NCI-H1092 (cell line): ENCODE measurements at places on chromosomes 2 and 18.

- DNase-seq = no peak
These were observed 159.5 kb downstream of the ERBB4 start for GRCh38 chr2:212379103-212379502.

DNA sequence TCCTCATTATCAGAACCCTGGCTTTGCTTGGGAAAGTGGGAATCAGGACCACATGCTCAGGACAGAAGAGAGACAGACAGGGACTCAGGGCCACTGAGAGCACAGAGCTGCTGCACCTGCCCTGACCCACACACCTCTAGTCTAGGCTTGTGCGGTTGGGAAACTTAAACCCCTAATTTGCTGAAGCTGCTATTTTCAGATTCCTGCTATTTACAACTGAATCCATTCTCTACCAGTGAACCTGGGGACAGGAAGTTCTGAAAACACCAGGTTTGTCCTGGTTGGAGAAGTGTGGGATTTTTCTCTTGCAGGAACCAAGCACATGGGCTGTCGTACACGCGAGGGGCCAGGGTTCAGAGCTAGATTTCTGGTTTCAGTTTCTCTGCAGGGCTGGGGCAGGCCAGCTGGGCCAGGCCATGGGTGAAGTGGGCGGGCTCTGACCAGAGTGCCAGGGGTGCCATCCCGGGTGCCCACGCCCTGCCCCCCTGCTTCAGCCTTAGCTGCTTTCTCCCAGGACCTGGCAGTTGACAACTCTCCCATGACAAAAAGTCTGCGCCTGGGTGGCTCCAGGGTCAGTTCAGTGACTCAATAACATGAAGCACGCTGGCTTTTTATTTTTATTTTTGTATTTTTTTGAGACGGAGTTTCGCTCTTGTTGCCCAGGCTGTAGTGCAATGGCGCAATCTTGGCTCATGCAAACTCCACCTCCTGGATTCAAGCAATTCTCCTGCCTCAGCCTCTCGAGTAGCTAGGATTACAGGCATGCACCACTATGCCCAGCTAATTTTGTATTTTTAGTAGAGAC lies 51.3 kb upstream of the SLC1A4 start:
- DNase-seq = no peak

DNA sequence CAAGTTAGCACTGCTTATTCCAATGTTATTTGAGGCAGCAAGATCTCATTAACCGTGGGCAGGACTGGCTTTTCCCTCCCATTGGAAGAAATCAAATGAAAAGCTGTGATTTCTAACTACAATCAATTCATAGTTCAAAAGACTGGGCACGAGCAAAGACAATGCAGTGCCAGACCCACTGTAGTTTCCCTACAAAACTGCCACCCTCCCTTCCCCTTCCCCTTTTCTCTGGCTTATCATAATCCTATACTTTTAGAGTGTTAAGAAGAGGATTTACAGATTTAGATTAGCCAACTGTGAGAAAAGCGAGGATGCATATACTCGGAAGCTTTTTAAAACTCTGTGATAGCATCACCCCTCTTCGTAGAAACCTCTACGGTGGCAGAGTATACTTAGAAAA lies 260.4 kb downstream of the STK39 start:
- DNase-seq = no peak

- DNase-seq = no peak
These were observed 42.4 kb downstream of the KIF5C start for GRCh38 chr2:148917431-148917830.

- no peak for DNase-seq
These were observed 103.3 kb upstream of the GATA6 start for GRCh38 chr18:22066083-22066485.

DNA sequence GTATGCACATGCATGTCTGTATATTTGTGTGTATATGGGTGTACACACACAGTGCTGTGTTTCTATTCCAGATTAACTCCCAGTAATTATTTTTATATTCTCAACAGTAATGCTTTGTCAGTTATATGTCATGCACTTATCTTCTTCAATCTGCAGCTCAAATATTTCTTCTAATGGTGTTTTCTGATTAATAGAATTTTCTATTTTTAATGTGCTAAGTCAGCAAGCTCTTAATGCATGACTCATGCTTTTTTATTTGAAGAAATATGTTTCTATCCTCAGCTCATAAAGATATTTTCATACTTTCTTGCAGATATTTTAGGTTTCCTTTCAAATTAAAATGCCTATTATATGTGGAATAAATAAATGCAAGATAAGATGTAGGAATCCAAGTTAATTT lies 59.7 kb upstream of the TMEM18 start:
- DNase-seq = no peak

DNA sequence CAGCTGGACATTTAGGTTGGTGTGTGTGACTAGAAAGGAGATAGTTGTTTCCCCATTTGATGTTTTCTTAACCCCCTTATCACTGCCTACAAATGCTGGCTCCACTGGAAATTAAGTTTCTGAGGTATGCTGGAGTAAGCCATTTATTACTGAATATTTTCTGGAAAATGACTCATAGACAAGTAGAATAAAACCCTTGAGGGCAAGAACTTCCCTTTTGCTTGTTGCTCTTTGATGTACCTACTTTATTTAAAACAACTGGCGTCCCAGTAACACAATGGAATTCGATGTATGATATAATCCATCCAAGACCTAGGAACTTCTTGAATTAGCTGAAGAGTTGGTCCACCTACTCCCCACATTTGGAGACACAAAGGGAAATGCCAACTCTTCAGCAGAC lies 33.3 kb upstream of the SESTD1 start:
- DNase-seq = no peak

DNA sequence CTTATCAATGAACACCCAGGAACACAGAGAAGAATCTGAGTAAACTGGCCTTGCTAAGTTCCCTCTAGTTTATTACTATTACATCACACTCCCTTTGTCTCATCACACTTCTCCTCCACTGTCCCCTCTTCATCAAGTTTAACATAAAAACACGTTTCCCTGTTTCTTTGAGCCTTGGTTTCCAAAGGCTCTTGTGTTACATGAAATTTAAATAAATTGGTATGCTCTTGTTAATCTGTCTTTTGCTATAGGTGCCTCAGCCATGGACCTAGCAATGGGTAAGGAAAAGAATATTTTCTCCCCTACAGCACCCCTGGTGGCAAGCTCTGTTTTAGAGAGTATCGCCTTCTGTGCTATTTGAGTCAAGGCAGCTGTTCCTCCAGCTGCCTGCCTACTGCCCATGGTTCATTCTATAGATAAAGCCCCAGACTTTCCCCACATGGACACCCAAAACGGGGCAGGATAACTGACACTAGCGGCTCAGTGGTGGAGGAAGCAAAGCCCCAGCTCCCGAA lies 31.8 kb downstream of the TGIF1 start:
- DNase-seq = no peak

- no peak for DNase-seq
These were observed 236.5 kb downstream of the DYM start for GRCh38 chr18:49223837-49224529.

DNA sequence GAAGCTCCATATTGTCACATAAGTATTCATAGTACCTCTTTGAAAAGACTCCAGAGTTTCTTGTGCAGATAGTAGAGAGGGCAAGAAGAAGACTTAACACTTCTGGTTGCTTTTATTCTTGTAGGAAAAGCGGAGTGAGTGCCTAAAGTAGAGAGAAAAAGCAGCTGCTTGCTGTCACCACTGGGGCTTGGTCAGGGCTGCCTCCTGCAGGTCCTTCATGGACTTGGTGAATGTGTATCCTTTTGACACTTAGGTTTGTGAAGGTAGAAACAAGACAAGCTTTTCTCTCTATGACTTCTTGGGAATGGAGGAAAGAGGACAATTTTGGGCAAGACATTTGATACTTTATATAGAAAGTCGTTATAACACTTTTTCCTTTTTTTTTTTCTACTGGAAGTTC lies 312.8 kb upstream of the FANCL start:
- no peak for DNase-seq

- DNase-seq = peak; percentile 72
These were observed 276.5 kb upstream of the MC4R start for GRCh38 chr18:60649107-60649506.

- no peak for DNase-seq
These were observed 1530.7 kb downstream of the LRP1B start for GRCh38 chr2:140600116-140600515.

DNA sequence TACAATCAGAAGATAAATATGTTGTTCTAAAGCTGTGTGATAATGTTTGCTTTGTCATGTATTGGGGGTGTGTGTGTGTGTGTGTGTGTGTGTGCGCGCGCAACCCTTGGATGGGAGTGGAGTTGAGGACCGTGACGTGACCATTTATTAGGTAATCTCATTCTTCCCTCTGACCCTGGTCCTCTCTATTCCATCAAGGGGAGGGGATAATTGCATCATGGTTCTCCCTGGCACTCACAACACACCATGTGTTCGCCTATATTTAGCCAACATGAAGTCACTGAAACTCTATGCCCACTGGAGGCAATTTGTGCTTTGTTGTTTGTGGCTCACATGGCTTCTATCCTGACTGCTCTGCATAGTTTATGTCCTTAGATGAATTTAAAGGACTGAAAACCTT lies 79.8 kb upstream of the LRPPRC start:
- DNase-seq = no peak

- no peak for DNase-seq
These were observed 8.5 kb downstream of the RFX8 start for GRCh38 chr2:101466426-101466825.

- DNase-seq = no peak
These were observed 197.2 kb downstream of the ZFP36L2 start for GRCh38 chr2:43029186-43029585.

GRCh38 chr2:129796225-129796624 lies 183.2 kb upstream of the RAB6C start:
- DNase-seq = no peak

- DNase-seq = no peak
These were observed 191.0 kb upstream of the LHCGR start for GRCh38 chr2:48946449-48947048.

- no peak for DNase-seq
These were observed 129.3 kb downstream of the NUP35 start for GRCh38 chr2:183253441-183254130.

DNA sequence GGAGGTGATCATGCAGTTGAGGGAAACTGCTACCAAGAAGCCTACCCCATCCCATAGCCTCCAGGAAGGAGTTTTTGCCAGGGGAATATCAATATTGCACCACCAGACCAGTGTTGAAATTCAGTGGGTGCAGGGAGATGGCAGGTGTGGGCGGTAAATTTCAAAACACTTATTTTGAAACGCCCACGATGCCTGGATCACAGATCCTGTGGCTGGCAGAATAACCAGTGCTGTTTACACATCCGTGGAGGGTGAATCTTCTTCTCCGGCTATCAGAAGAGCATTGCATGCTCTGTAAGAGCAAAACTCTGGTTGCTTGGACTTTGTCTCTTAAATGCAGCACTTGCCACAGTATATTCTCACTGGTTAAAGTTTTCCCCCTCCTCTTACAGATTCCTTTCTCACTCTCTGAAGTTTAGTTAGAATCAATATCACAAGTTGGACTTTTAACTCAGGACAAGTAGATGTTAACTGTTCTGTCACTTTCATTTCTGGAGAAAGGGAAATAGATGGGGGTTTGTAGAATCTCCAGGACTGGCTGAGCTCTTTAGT lies 70.5 kb upstream of the ZCCHC2 start:
- no peak for DNase-seq

DNA sequence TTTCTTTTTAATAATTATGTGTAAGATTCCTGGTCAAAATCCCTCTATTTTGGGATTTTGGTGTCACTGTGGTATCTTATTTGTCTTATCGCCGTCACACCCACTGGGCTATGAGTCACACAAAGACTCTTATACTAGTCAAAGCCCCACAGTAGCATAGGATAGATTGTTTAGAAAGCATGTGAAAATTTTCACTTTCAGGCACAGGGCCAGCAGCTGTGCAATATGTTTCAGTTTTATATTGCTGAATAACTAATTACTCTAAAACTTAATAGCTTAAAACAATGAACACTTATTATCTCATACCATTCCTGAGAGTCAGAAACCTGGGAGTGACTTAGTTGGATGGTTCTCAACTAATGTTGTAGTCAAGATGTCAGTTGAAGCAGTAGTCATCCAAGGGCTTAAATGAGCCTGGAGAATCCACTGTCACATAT lies 24.0 kb downstream of the CFAP210 start:
- no peak for DNase-seq

DNA sequence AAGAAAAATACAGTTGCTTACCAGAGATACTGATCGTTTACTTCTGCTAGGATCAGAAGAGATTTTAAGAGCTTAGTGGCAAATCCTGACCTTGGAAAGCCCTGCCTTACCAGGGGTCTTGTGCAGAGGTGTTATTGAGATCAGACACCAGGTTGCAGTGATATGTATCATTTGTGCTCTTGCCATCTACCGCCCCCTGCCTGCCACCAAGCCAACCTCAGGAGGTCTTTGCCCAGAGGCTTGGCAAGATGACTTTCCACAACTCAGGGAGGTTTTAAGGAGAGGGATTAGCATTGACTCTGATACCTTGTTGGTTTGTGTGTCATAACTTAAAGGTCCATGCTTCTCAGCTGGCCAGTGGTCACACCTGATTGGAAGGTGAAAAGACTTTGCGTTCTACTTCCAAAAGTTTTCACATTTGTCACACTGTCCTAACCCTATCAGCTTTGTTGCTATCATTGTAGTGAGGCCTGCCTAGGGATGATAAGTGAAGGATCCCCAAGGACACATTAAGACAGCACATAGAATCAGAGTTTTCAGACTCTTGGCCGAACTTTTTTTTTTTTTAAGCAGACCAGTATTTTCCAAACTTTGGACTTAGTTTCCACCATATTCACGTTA lies 46.2 kb upstream of the MGAT5 start:
- peak; percentile 8 for DNase-seq

DNA sequence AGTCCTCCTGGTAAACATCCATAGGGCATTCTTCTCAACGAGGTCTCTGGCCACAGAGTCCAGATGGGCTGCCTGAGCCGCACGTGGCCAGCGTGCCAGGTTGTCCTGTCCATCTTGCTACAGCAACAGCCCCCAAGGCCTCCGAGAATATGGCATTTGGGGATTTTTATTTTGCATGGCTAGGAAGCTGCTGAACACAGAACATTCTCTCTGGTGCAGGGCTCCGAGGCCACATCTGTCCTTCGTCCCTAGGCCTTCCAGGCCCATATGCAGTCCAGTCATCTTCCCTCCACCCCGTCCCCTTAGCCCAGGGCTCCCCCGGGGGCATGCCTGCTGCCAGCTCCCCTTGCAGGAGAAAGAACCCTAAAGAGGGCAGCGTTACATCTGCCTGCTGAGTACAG lies 2.3 kb downstream of the HDAC4 start:
- no peak for DNase-seq

- no peak for DNase-seq
These were observed 38.6 kb downstream of the FEZ2 start for GRCh38 chr2:36559221-36559942.

- DNase-seq = no peak
These were observed 32.8 kb downstream of the INPP4A start for GRCh38 chr2:98477506-98477905.

DNA sequence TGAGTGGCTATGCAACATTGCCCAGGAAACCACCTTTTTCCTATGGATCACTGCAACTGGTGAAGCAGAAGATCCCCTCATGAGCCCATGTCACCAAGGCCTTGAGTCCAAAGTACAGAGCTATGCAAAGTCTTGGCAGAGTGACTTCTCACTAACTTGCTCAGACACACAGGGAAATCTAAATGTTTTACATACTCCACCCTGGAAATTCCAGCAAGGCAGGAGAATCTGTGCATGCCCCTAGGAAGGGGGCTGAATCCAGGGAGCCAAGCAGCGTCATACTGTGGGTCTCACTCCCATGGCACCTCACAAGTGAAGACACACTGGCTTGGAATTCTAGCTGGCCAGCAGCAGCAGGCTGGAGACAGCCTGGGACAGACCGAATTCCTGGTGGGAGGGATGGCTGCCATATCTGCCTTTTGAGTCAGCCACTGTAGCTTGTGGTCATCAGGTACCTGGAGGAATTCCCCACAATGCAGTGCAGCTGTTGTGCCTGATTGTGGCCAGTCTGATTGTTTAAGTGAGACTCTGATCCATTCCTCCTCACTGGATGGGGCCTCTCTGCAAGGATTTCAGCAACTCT lies 1817.4 kb downstream of the SUCLG1 start:
- no peak for DNase-seq
